CD14-positive monocyte (primary cell): ENCODE measurements at places on chromosomes 16 and 17.
A peak's percentile ranks its signal among the peaks of the same experiment; 100 is the strongest.

DNA sequence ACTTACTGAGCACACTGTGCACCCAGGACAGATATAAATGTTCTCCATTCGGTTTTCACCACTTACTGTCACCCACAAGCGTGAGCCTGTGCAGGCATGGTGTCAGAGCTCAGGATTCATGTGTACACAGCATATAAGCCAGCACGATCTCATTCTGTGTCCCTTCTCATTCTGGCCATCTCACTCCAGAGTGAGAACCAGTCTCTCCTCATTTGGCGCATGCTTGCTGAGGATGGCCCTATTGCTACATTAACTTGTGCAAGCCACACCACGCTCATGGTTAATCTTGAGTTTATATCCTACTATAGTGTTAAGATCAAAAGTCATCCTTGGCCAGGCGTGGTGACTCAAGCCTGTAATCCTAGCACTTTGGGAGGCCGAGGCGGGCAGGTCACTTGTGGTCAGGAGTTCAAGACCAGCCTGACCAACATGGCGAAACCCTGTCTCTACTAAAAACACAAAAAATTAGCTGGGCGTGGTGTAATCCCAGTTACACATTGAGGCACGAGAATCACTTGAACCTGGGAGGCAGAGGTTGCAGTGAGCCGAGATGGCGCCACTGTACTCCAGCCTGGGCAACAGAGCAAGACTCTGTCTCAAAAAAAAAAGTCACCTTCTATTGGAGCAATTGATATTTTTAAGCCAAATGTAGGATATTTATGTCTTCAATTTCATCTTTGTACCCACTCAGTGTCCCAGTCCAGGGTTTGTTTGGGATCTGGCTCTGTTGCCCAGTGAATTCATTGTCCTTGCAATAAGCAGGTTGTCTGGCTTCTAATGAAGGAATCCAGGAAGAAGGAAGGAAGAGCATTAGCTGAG lies 20.9 kb downstream of the SOCS1 start:
- DNase-seq = peak; percentile 55

- DNase-seq = peak; percentile 97
Observed at GRCh38 chr17:27244491-27245223, 49.3 kb upstream of the WSB1 start.

DNA sequence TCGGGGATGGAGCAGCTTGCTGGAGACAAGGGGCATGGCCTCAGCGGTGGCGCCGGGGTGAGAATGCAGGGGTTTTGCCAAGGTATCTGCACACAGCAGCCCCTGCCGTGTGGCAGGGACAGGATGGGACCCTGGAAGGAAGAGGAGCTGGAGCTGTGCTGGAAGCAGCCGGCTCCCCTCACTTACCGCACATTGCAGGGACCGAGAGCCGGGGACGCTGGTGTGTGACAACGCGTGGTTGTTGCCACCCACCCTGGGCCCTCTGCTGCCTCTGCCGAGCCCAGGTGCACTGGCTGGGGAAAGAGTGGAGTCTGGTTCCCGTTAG lies 3.0 kb downstream of the NUBP2 start:
- no peak for DNase-seq

- no peak for DNase-seq
Observed at GRCh38 chr16:89176147-89176690, 4.7 kb downstream of the CDH15 start.

- no peak for DNase-seq
Observed at GRCh38 chr16:21565507-21565860, 33.9 kb upstream of the METTL9 start.

DNA sequence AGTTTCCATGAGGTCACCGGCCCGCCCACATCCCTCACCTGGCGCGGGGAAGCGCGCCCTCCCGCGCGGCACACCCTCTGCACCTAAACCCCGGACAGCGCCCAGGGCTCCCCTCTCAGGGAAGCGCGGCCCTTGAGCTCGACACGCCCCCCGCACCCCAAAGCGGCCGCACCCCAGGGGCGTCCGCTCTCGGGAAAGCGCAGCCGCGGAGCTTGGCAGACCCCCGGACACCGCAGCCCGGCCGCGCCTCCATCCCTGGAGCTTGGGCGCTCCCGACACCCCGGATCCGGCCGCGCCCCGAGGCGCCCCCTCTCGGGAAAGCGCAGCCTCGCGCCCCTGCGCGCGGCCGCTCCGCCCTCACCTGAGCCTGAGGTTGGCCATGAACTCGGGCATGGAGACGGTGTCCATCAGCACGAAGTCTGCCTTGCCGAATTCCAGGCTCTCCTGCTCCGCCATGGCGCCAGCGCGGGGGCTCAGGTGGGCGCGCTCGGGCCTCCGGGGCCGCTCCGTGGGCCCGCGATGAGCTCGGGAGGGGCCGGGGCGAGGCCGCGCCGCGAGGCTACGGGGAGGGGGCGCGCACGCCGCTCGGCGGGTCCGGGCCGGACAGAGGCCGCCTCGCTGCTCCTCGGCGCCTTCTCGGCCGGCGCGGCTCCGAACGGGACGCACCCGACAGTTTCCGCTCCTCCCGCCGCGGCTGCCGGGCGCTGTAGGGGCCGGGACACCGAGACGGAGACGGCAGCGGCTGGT lies at the start of gene MYO1D:
MYO1D (minus strand) TSS at position 708 of the 747 bp plus-strand sequence; CDS start at position 456, 252 bp downstream.
- DNase-seq = no peak

DNA sequence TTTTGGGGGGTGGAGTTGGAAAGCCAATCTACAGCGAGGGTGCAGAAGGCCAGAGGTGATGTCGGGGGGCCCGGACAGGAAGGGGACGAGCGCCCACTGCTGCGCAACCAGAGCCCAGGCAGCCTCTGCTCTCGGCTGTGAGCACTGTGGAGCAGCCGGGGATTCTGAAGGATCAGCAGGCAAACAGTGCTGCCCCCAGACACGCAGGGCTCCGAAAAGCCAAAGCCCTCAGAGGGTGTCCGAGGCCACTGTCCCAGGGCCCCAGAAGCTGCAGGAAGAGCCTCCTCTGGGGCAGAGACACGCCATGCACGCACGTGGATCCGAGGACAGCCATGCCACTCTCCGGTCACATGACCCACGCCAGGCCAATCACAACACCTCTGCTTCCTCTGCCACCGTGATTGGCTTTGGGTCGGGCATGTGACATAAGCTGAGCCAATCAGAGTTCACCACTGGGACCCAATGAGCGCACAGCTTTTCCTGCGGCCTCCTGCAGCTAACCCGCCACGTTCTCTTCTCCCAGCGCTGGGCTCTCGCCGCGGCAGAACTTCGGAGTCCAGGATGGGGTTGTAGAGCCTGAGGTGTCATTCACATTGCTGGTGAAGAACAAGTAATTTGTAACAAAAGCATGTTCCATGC lies 40.7 kb downstream of the ACTG1 start:
- peak; percentile 42 for DNase-seq

DNA sequence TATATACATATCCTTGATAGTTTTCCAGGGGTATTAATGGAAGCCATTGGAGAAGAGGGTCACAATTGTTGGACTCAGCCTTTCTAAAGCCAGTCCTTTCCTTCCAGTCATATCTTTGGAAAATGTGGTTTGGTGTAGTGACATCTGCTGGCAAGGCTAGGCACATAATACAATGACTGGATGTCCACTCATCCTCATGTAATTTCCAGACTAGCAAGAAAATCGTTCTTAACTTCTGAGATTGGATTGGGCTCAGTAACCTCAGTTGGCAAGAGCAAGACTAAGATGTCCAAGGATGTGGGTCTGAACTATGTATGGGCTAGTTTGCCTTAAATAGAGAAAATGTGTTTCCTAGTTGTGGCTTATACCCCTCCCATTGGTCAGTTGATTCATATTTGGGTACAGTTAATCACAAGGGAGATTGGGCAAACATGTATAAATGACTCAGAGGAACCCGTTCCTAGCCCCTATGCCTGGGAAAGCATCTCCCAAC lies 8.7 kb upstream of the KAT7 start:
- DNase-seq = peak; percentile 48

- peak; percentile 23 for DNase-seq
Observed at GRCh38 chr16:85583491-85584181, 29.5 kb upstream of the GSE1 start.

- peak; percentile 85 for DNase-seq
Observed at GRCh38 chr17:20908313-20909267, 134.2 kb downstream of the USP22 start.

DNA sequence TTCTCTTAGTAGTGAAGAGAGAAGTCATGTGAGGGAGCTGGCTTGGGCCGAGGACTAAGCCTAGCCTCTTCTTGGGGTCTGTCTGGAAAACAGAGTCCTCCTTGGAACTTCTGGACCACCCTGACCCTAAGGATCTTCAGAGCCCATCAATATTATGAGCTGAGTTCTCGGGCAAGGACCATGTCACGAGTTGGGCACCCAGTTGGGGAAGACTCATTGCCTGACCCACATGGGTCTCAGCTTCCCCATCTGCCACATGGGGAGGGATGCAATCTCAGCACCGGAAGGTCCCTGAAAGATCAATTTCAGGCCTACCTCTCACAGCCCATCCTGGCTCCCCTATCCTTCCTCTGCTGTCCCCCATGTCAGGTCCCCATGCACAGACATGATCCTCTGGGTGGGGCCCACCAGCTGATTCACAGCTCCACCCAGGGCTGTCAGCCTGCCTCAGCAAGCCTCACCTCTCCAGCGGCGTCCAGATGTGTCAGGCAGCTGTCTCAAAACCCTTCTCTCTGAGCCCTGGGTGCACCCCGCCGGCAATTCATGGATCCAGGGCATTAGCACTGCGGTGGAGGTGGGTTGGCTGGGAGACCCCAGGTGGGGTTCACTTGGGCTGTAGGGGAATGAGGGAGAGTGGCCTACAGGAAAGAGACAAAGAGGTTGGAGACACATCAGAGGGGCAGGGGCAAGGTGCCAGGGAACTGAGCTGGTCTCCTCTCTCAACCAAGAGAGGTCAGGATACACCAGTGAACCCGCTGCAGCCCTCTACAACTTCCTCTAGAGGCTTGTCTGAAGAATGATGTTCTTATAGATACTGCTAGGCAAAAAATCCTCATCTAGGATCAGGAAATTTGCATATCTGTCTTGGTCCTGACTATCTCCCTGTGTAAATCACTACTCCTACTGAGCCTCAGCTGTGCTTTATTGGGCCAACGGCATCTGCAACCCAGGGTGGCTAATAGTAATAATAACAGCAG lies 1.8 kb downstream of the NLRP1 start:
- no peak for DNase-seq

DNA sequence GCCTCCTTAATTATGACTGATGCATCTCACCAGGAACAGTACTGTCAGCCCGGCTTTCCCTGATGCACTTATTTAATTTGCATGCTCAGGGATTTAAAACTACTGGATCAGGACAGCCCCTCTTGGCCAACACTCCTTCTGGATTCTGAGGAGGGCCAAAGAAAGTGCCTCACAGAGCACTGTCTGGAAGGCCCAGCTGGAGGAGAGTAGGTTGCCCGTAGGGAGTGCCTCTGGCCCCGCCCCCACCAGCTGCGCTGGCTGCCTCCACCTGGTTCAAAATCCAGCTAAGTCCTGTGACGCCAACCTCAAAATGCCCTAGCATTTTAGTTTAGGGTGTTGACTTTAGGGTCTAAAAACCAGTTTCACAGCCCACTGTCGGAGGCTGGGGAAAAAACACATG lies 49.4 kb upstream of the SREBF1 start:
- DNase-seq = no peak

- DNase-seq = no peak
Observed at GRCh38 chr16:25372716-25373115, 115.1 kb upstream of the ZKSCAN2 start.

- DNase-seq = no peak
Observed at GRCh38 chr16:80846275-80846674, 41.9 kb upstream of the CDYL2 start.

- peak; percentile 7 for DNase-seq
Observed at GRCh38 chr17:73060721-73061120, 31.8 kb downstream of the SLC39A11 start.

DNA sequence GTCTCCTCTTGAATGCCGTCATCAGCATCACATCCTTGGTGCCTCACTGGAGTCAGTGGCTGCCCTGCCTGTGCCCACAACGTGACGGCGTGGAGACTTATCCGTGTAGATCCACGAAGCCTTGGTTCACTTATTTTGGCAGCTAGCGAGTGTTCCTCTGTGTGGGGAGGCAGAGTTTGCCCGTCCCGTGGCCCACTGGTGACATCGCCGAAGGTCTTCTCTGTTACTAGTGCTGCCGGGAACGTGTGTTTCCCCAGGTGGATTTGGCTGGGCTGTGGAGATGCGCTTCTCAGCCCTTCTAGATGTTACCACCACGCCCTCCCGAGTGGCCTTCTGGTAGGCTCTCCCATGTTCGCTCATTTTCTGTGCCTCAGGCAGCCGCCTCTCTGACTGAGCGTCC lies 169.6 kb downstream of the SEC14L1 start:
- no peak for DNase-seq

DNA sequence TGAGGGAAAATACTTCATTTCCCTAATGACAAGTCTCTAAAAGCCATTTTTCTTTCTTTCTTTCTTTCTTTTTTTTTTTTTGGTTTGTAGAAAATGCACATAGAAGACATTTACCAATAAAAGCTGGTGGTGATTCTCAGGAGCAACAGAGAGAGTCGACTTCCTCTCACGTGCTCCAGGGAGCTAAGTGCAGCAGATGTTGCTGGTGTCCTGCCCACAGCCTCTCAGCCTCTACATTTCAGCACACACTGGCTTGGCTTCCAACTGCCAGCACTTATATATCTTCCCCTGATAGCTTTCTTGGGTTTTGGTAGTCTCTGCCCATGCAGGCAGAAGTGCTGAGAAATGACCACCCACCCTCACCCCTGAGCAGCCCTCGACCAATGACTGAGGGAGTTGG lies 58.4 kb upstream of the MARCHF10 start:
- DNase-seq = no peak

DNA sequence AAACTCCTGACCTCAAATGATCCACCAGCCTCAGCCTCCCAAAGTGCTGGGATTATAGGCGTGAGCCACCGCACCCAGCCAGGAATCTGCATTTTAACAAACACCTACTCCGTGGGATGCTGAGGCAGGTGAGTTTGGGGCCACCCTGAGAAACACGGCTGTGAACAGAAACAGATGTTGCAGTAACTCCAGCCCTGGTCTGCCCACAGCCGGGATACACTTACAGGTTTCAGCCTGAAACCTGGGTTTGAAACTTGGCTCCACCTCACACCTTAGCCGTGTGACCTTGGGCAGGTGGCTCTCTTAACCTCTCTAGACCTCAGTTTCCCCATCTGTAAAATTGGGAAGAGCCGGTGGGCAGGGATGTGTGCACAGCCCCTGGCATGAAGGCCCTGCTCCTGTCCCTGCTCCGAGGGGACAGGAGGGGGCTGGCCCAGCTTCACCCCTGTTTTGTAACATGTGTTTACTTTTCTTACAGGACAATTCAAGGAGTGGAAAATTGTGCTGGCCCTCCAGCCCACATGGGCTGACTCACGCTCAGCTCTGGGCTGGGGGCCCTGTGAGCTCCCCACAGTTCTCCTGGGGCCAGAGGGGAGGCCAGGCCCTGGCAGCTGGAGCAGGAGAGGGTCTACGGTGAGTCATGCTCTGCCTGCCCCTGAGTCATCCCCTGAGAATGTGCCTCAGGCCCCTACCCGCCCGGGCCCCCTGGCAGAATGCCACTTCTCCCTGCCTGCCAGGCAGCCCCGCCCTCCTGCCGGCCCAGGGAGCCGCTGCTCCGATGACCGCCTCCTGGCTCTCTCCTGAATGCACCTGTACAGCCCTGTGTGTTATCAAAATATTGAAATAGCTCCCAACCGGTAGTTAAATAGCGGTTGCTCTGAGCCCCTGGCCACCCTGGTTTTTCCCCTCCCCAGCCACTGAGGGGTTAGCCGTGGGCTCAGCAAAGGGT lies 7.7 kb upstream of the PPL start:
- DNase-seq = peak; percentile 73
